ENCODE measurements at places on chromosomes 3 and 15.

- DNase-seq = no peak
These were observed 340 bp downstream of the TMEM44 start for GRCh38 chr3:194632809-194633348.

- DNase-seq = no peak
These were observed 8.8 kb downstream of the EIF2AK4 start for GRCh38 chr15:39942753-39943150.

DNA sequence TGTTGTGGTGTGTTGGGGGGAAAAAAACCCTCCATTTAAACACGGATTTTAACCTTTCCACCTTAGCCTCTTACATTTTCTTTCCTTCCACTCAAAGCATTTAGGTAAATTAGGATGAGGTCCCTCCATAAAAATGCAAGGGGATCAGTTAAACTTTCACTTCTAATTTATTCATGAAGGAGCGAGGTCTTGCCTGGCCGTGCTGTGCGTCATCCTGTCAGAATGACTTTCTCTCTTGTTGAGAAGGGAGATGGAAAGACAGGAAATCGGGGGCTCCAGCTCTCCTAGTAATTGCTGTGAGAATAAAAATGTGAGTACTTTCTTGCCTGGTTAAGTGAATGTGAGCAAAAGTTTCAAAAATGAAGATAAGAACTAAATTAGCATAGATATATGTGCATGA is 962.3 kb upstream of the NR2F2 start:
- DNase-seq = no peak

GRCh38 chr3:47421741-47422649 is 41.2 kb downstream of the PTPN23 start:
- no peak for DNase-seq
